ENCODE measurements at places on chromosomes 5 and 9. TPM values are rescaled to one million over a fixed set of nuclear protein-coding genes. Genes with fewer than 3 reads are reported as not detected.

The GPR21 gene
- total RNA-seq = 12.1 TPM

The SMC2 gene
- total RNA-seq = 4.8 TPM

The IL11RA gene
- 11.8 TPM for total RNA-seq

The PCDHGA2 gene
- 0.27 TPM for total RNA-seq

The GLRA1 gene
- not detected for total RNA-seq

The CD274 gene
- 0.27 TPM for total RNA-seq

The SLC25A25 gene
- total RNA-seq = 14.8 TPM

The CCNJL gene
- 0.54 TPM for total RNA-seq

The HNRNPK gene
- total RNA-seq = 407 TPM

The FGF18 gene
- total RNA-seq = 0.54 TPM

The ZNF366 gene
- total RNA-seq = under 0.01 TPM

The MCC gene
- under 0.01 TPM for total RNA-seq

The ZFP2 gene
- 0.27 TPM for total RNA-seq

The SOX30 gene
- total RNA-seq = under 0.01 TPM

The GRXCR2 gene
- total RNA-seq = not detected

The FIBCD1 gene
- total RNA-seq = not detected

The SLC45A2 gene
- total RNA-seq = 0.27 TPM

The SLC25A2 gene
- 0.54 TPM for total RNA-seq

The LHX6 gene
- 0.81 TPM for total RNA-seq

The TMEFF1 gene
- 0.54 TPM for total RNA-seq

The VCAN gene
- total RNA-seq = 5.4 TPM

The CDH10 gene
- total RNA-seq = under 0.01 TPM

The SLC36A3 gene
- total RNA-seq = not detected

The PNPLA7 gene
- total RNA-seq = 11.6 TPM

The PLK2 gene
- 44.2 TPM for total RNA-seq

The TPM2 gene
- total RNA-seq = 5.7 TPM

The RNF20 gene
- 9.2 TPM for total RNA-seq

The ZFYVE16 gene
- 6.2 TPM for total RNA-seq

The SLC6A7 gene
- under 0.01 TPM for total RNA-seq

The IRX4 gene
- total RNA-seq = not detected

The PAEP gene
- total RNA-seq = not detected

The RHOBTB3 gene
- total RNA-seq = 48.7 TPM

The NANS gene
- total RNA-seq = 80.8 TPM

The PALM2AKAP2 gene
- under 0.01 TPM for total RNA-seq
